NCI-H82 (cell line): ENCODE measurements at places on chromosomes 11 and 22.

- peak; percentile 95 for DNase-seq
These were observed 3.9 kb downstream of the KLHL35 start for GRCh38 chr11:75428989-75429640.

DNA sequence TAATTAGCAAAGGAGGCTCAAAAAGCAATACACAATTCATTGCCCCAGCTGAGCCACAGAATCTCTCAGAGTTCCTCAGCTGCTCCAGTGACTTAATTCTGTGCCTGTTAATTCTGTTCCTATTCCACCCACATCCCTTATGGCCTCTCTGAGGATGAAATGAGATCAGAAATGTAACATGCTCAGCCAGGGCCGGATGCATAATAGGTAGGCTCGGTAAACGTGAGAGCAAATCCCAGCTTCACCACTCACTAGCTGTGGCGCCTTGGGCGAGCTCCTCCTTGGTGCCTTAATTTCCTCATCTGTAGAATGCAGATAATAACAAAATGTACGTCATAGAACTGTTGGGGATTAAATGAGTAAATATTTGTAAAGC is 42.8 kb upstream of the DKK3 start:
- DNase-seq: no peak

GRCh38 chr22:20128902-20129746 is 2.5 kb upstream of the ZDHHC8 start:
- DNase-seq: peak; percentile 78

DNA sequence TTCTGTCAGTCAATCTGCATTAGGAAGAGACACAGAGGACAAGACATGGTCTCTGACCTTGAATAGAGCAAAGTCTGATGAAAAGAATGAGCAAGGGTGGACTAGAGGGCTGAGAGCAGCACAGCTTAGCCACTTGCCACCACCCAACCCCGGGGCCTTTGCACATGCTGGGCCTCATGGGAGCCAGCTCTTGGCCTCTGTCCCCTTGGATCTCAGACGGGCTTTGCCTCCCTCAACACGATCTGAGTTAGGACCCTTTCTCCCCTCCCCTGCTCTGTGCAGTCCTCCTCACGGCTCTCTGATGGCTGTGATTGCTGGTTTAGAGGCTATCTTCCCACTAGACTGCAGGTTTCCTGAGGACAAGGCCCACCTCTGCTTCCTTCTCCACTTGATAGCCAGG is 131.6 kb upstream of the B3GAT1 start:
- no peak for DNase-seq

DNA sequence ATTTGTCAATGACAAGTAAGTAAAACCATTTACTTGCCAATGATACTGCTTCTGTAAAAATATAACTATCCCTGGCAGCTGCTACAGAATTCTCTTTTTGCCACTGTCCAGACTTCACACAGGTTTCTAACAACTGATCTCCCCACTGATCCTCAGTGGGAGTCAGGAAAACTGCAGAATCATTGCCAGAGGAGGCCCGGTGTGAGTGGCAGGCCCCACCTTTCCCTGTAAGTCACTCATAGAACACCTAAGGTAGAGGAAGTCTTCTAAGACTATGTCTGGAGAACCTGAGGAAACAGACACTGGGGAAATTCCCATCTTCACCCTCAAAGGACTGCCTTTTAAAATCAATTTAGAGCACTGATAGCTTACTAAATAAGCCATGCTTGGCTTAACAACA is 66.3 kb downstream of the ZC3H12C start:
- no peak for DNase-seq

DNA sequence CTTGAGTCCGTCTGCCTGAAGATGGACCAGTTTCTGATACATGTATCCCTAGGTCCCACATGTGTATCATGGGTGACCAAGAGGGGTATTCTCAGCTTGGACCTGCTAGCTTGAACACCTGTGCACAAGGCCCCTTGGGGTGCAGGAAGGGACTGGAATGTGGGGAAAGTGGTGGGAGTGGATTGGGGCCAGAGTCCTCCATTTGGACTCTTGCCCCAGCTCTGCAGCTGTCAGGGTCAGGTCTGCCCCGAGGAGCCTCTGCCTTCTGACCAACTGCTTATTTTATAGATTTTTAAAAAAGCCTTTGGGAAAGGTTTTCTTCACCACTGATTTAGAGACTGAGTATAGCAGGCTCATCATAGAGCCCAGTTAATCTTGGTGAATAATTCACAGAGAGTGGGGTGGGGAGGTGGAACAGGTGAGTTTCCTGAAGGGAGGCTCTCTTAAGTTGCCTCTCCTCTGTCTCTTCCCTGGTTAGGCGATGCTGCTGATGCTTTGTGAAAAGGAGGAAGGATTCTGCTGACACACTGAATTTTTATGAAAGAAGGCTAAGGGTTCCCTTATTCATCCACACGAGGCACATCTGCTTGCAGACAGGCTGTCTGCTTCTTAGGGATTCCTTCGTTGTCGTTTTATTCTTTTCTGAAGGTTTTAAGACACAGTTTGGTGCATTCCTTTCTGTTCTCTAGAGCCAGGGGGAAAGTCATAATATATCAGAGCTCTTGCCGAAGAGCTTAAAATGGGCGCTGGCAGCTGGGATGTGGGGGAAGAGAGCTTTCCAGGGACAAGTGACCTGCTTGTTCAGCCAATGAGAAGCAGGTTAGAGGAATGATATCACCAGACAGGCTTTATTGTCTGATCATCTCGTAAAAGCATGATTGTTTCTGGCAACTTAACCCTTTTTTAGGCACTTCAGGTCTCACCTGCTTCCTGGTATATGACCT is 19.9 kb downstream of the TRIM44 start:
- peak; percentile 74 for DNase-seq

GRCh38 chr22:20155330-20156041 is 4.6 kb upstream of the CCDC188 start:
- peak; percentile 92 for DNase-seq

GRCh38 chr22:44479662-44480061 is 18.4 kb downstream of the RTL6 start:
- DNase-seq: no peak

GRCh38 chr11:121108413-121108812 is 7.4 kb downstream of the TECTA start:
- DNase-seq: no peak

GRCh38 chr22:46684706-46685105 is 53.3 kb downstream of the CERK start:
- no peak for DNase-seq

- DNase-seq: no peak
These were observed 35.2 kb downstream of the NF2 start for GRCh38 chr22:29638678-29639077.

DNA sequence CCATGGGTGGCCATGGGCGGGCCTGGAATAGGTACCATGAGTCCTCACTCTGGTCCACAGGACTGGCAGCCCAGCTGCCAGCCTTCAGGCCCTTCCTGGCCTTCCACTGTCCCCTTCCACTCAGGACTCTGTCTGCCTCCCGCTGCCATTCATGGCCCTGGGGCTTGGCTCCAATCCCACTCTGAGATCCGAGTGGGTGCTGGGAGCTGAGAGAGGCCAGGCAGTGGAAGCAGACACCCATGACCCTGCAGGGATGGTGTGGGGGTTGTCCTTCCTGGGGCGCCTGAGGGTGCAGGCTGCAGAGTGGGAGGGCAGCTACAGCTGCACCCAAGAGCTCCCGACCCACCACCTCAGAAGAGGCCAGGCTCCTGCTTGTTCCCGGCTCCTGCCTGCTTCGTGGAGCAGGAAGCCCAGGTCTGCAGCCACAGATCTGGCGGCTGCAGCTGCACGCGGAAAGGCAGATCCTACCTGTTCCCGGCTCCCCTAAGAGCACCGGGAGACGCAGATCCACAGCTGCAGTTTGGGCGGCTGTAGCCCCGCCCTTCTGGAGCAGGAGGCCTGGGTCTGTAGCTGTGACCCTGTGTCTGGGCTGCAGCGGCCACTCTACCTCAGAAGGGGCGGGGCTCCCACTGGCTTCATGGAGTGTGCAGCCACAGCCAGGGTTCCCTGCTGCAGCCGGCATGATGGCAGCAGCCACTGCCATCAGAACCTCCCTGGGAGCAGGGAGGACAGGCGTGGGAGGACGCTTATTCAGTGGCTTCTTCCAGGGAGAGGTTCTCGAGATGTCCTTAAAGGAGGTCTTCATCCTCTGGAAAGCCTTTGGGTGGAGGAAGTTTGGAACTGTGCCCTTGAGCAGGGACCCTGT is 27.5 kb downstream of the IGHMBP2 start:
- DNase-seq: no peak

DNA sequence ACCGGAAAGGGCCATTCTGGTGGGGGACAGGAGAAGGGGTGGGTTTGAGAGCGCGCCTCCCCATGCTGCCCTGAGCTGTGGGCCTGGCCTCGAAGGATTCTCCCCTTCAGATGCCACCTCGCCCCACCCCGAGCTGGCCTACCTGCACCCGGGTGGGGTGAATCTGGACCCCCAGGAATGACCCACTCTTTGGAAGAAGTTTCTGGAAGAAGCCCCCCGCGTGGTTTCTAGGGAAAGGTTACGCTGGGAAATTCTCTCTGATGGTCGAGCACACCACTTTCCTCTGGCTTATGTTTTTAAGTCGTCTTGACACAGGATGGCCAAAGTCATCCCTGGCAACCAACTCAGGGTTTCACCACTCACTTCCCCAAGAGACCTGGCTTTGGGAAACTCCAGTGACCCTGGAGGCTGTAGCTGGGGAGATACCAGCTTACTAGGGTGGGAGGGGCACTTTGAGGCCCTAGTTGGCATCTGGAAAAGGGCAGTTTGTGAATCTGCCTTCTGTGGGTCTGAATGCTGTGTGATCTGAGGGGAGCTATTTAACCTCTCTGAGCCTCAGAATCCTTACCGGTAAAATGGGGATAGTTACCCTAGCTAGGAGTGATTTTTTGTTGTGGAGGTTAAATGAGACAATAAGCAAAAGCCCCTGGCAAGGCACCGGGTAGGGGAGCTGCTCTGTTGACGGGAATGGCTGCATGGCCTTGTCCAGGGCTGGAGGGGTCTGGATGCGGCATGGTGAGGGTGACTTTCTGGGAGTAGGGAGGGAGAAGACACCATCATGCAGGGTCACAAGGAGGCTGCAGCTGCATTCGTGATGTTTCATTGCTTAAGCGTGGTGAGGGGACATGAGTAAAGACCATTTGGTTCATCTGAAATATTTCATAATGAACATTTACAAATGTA is 45.3 kb upstream of the ACCSL start:
- no peak for DNase-seq

DNA sequence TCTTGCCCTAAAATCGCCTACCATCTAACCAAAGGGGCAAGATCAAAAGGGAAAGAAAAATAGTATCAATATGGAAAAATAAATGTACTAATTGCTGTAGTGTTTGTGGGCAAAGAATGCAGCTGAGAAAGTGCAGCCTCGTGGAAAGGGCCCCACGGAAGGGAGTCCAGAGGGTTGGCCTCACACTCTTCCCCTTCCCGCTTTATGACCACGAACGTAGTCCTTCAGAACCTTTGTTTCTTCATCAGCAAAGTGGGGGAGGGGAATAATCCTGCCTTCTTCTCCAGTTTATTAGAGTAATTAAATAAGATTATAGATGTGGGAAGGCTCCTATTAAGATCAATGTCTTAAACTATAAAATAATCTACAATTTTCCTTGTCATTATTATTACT is 41.0 kb downstream of the FLI1 start:
- DNase-seq: no peak

DNA sequence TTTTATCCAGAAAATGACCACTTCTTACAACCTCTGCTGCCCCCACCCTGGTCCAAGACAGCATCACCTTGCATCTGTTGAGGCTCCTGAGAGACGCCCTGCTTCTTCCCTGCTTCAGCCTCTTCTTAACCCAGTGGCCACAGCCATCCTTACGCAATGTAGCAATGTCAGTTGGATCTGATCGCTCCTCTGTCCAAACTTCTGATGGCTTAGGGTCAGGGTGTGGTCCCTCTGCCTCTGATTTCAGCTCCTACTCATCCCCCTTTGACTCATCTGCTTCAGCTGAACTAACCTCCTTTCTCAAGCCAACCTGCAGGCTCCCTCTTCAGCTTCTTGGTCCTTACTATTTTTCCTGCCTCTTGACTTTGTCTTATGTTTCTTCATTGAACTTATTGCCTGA is 280.8 kb downstream of the KIRREL3 start:
- no peak for DNase-seq

- DNase-seq: no peak
These were observed 664 bp downstream of the DDB2 start for GRCh38 chr11:47215366-47215910.
